Kidney epithelial cell (primary cell): ENCODE measurements at places on chromosomes 11 and 22. TPM values are rescaled to one million over a fixed set of nuclear protein-coding genes. Genes with fewer than 3 reads are reported as not detected.
A peak's percentile ranks its signal among the peaks of the same experiment; 100 is the strongest.

Gene ZNF70
- 4.1 and 4.7 TPM in 2 replicates for total RNA-seq

Gene SAA4
- 1.3 TPM in 1 of 2 replicates, not detected in the other for total RNA-seq

Gene OR51I1
- not detected in 2 replicates for total RNA-seq

Gene LRRN4CL
- total RNA-seq: 0.25 TPM in 1 of 2 replicates, not detected in the other

Gene MUC5AC
- not detected in 2 replicates for total RNA-seq

Gene MISFA
- 7.4 TPM in 1 of 2 replicates, not detected in the other for total RNA-seq

Gene KRTAP5-5
- total RNA-seq: not detected in 2 replicates

Gene ZNRF3
- total RNA-seq: 10.5 and 14.0 TPM in 2 replicates

Gene POU2AF3
- 0.25 TPM in 1 of 2 replicates, not detected in the other for total RNA-seq

Gene GPR83
- 0.07 TPM in 1 of 2 replicates, not detected in the other for total RNA-seq

Gene APOC3
- total RNA-seq: not detected in 2 replicates

Gene P2RX6
- 0.27 TPM in 1 of 2 replicates, not detected in the other for total RNA-seq

GRCh38 chr22:17985606-17986005 lies 38.8 kb downstream of the MICAL3 start:
- DNase-seq: no peak

DNA sequence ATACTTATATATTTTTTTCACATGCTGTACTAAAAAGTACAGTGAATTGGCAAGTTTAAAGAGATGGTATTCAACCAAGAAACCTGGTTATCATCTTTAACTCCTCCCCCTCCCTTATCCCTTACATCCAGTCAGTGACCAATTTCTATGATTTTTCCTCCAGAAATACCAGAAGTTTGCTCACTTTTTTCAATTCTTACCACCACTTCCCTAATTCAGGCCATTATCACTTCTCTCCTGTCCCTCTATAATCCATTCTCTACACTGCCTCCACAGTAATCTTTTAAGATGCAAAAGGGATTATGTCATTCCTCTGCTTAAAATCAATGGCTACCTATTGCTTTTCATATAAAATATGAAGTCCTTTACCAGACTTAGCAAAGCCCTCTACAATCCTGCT lies 62.8 kb downstream of the CEP57 start:
- DNase-seq: no peak

- DNase-seq: no peak
Observed at GRCh38 chr22:35601013-35601580, 16.0 kb downstream of the MB start.

GRCh38 chr11:122917311-122917710 lies 34.8 kb downstream of the JHY start:
- peak; percentile 21 for DNase-seq

DNA sequence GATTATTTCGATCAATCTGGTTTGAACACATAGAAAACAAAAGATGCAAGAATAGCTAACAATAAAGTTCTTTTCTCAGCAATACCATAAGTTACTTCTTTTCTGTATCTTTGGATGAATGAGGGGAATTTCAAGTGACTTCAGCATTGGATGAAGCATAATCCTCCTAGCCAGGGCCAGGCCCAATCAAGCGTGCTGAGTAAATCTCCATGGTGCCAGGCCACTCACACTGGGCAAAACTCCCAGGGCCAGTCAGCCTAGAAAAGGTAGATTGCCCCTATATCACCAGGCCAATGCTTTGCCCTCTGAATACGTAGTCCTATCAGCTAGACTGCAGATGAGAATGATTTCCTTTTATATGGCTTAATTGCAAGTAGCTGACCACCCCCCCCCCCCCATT lies 6.0 kb downstream of the CNTF start:
- DNase-seq: peak; percentile 23

DNA sequence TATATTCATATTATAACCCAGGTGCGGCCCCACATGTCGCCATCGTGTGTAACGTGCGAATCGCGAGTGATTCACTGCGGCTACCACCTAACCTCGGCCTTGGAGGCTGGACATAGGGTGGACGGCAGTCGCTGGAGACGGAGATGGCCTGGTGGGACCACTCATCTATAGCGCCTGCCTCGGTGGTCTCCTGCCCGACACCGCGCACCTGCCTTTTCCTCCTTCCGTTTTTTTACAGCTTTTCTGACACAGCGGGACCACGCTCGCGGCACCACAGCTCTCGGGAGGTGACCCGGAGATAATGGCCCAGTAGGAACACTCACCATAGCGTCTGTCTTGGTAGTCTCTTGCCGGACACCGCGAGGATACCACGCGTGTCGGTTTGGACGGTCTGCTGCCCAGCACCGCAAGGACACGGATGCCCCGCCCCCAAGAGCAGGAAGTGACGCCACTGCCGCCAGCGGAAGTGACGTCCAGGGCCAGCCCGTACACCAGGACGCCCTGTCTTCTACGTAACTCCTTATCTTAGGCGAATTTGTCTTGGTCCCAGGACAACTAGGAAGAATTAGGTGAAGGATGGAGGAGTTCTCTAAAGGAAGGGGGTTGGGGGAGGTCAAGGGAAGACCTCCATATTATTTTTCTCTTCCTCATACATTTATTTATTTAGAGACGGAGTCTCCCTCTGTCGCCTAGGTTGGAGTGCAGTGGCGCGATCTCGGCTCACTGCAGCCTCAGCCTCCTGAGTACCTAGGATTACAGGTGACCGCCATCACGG lies 6.4 kb downstream of the SNU13 start:
- peak; percentile 52 for DNase-seq

DNA sequence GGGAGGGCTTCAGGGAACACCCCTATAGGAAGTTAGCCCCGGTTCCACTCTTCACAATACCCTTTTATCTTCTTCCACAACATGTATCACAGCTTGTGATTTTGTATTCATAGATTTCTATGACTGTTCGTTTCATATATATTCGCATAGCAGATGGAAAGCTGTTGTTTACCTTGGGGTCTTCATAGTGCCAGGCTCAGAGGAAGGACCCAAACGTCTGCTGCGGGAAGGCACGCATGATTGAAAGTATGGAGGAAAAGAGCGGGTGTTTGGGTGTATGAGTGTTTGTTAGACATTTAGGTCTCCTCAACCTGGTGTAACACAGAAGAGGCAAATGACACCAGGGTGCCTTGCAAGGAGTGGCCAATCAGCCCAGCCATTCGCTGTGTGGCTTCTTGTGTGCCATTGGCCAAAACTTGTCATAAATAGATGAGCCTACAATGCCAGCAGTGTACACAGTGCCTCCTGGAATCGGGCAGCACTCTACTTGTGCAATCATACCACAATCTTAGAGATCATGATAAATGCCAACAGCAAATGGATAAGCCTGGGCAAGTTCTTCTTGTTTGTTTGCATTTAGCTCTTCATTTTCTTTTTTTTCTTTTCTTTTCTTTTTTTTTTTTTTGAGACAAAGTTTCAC lies 10.9 kb upstream of the ADA2 start:
- no peak for DNase-seq

DNA sequence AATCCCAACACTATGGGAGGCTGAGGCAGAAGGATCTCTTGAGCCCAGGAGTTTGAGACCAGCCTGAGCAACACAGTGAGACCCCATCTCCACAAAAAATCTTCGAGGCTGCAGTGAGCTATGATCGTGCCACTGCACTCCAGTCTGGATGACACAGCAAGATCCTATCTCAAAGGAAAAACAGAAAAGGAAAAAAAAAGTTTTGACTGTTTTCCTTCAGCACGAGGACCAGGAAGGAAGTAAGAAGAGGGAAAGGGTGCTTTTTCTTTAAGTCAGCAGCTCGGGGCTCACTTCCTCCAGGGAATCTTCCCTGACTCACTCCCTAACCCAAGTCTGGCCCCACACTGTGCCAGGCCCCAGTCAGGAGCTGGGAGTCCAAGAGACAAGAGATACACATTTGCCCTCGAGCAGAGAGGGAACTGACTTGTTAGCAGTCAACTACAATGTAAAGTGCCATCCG lies 14.2 kb downstream of the ARRB1 start:
- DNase-seq: no peak

GRCh38 chr11:22559416-22559815 lies 66.2 kb downstream of the FANCF start:
- no peak for DNase-seq

GRCh38 chr22:28896611-28897010 lies 13.2 kb downstream of the ZNRF3 start:
- DNase-seq: peak; percentile 47

DNA sequence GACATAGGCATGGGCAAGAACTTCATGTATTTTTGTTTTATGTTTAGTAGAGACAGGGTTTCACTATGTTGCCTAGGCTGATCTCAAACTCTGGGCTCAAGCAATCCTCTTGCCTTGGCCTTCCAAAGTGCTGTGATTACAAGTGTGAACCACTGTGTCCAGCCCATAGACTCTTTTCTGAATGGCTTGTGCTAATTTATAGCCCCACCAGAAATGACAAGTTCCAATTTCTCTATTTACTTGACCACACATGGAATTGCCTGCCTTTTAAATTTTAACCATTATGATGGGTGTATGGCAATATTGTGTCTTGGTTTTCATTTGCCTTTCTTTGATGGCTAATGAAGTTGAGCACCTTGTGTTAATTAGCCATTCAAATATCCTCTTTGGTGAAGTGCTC lies 85.8 kb upstream of the NECTIN1 start:
- DNase-seq: no peak

DNA sequence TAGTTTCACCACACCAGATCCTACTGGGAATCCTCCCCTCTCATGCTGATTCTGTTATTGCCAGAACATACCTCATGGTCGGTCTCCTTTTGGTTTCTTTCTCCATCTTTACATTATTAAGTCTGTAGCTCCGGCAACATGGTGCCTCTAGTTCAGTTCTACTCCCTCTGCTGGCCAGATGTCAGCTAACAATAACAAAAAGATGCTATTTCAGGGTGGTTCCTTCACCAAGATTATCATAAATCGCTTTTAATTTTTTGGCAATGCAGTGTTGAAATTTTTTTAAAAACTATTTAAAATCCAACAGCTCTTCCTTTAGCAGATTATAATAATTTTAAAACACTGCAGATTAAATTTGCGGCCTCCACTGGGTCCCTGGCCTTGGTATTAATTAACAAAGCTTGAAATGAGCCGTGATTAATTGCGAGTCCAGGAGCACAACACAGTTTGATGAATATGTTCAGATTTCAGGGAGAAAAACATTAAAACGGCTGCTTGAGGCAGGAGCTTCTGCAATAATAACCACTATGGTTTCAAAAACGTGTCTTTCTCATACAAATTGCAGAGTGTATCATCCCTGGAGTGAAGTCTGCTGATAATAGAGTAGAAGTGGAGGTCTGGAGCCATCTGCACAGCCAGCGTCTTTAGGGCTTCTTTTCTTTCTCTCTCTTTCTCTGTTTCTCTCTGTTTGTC lies 492.9 kb upstream of the KIRREL3 start:
- DNase-seq: no peak

DNA sequence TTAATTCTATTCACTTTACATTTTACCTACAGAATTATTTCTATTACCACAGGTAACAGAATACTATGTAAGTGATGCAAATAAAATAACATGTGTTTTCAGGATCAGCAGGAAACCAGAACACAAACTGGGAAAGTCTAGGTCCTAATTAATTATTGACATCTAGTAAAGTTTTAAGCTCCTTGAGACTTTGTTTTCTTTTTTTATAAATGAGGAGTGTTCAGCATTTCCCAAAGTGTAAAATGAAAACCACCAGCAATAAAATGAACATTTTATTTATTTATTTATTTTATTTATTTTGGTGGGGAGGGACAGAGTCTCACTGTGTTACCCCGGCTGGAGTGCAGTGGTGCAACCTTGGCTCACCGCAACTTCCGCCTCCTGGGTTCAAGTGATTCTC lies 123.6 kb downstream of the ARHGAP42 start:
- no peak for DNase-seq

GRCh38 chr22:31097941-31098631 lies 9.3 kb downstream of the SELENOM start:
- no peak for DNase-seq

- DNase-seq: no peak
Observed at GRCh38 chr11:122234257-122234656, 118.2 kb upstream of the BLID start.

DNA sequence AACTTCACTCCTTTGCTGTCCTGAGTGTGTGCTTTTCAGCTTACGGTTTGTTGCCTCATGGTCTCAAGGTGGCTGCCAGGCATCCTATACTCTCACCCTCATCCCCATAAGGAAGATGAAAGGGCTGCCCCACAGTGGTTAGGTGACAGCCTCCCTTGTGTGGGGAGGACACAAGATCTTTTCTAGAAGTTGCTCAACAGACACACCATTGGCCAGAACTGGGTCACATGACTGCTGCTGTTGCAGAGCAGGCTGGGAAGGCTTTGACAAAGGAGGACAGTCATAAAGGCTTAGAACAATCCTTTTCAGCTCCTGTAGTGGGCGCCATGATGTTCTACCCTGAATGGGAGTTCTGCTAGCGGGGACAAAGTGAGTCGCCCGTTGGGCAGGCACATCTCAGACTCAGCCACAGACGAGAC lies 69.7 kb upstream of the RASD2 start:
- no peak for DNase-seq

GRCh38 chr11:59625703-59626102 lies 10.1 kb upstream of the OSBP start:
- no peak for DNase-seq

- DNase-seq: no peak
Observed at GRCh38 chr11:24240496-24241175, 256.2 kb upstream of the LUZP2 start.

DNA sequence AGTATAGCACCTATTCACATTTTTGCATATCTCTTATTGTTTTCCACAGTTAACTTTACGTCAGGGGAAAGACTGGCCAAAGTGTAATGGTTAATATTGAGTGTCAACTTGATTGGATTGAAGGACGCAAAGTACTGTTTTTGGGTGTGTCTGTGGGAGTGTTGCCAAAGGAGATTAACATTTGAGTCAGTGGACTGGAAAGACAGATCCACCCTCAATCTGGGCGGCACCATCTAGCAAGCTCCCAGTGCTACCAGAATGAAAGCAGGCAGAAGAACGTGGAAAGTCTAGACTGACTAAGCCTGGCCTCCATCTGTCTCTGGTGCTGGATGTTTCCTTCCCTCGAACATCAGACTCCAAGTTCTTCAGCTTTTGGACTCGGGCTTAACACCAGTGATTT lies 1900.7 kb upstream of the RAG2 start:
- DNase-seq: no peak

DNA sequence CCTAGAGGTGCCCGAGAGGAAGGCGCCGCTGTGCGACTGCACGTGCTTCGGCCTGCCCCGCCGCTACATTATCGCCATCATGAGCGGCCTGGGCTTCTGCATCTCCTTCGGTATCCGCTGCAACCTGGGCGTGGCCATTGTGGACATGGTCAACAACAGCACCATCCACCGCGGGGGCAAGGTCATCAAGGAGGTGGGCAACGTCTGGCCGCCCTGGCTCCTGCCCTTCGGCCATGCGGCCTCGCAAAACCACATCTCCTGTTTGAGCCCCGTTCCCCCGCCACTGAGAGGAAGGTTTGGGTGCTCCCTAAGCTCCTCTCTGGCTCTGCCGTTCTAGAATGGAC lies 3.4 kb downstream of the SLC17A6 start:
- no peak for DNase-seq

DNA sequence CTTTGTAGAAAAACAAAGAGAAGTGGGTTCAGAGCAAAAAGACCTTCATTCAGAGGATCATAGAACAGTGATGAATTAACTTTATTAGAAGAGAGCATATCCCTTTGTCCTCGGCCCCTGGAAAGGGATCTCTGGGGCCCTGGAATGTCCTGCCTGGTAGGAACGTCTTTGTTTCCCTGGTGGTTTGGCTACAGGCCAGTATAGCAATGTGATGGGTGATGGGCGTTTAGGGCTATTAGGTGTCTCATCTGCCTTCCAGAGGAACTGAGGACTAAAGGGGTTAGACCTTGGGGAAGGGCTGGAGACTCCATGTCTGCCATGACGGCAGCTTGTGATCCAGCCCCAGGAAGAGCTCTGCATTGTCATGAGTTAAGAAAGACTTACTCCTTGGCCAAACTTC lies 9.1 kb downstream of the APOL4 start:
- no peak for DNase-seq

- no peak for DNase-seq
Observed at GRCh38 chr11:33242575-33242974, 14.6 kb upstream of the HIPK3 start.

- DNase-seq: no peak
Observed at GRCh38 chr11:69105461-69106030, 50.2 kb upstream of the SMIM38 start.
